ENCODE measurements at places on chromosomes 11 and 22.

DNA sequence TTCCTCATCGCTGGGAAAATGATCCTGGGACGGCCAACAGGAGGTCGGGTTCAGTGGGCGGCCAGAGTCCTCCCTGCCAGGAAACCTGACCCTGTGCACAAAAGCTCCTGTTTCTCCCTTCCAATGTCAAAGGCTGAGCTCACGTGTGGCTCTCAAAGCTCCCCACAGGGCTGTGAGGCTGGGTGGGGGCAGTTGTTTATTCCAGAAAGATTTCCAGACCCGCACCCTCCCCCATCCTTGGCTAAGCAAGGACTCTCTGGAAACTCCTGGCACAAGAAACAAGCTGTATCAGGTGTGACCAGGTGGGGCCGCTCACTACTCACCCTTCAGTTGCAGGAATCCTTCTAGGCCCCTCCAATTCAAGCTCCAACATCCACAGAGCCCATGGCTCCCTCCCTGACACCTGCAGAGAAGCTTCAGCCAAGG, 131.9 kb downstream of the SHANK2 start:
- no peak for DNase-seq

DNA sequence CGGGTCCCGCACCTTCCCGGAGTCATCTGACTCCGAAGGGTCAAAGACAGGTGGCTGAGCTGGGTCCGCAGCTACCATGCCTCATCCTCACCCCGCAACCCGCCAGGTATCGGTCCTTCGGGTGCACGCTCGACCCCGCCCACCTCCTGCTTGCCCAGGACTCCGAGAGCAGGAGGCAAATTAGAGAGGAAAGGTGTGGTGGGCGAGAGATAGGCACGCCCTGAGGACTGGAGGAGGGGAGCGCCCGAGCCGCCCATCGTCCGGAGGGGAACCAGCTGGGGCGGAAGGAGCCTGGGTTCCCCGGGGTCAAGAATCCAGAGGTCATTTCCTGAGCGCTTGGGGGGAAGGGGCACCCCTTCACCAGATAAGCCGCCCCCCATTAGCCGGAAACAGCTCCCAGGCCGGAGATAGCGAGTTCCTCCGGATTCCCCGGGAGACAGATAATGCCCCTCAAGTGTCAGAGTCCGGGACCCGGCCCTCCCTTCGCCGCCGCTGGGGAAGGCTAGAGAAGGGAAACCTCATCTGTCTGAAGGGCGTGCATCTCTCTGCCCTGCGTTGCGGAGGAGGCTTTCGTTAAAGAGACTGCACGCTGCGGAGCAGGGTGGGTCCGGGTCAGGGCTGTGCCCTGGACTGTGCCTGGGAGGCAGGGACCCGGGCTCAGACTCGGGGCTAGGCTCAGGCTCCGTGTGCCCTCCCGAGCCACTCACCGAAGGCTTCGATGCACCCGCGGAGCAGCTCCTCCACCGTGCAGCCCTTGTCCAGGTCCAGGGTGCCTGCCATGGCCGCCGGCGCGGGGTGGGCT, 1.7 kb downstream of the RASGRP2 start:
- no peak for DNase-seq

DNA sequence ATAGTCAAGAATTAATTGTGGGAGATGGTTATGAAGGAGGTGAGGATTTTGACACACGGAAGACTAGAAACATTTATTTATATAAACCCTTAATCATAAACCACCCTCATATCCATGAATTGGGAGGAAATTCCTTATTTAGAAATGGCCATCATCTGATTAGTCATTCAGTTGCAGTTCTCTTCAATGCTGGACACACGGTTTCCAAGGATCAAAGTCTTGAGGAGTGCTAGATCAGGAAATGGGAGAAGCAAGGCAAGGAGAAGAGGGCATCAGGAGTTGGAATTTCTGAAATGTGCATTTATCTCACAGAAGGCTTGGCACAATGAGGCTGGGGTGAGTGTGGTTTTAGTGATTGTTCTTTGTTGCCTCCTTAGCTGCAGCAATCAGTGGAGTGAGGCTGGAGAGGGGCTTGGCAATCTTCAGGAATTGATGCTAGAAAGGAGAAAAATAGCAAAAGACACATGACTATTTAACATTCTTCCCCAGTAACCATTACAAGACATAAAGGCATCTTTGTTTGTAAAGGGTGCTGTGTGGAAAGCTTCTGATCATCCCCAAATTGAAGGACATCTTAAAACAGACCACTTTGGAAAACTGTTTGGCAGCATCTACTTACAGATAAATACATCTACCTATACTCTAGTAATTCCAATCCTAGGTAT, 21.6 kb upstream of the GDPD4 start:
- DNase-seq, result no peak

DNA sequence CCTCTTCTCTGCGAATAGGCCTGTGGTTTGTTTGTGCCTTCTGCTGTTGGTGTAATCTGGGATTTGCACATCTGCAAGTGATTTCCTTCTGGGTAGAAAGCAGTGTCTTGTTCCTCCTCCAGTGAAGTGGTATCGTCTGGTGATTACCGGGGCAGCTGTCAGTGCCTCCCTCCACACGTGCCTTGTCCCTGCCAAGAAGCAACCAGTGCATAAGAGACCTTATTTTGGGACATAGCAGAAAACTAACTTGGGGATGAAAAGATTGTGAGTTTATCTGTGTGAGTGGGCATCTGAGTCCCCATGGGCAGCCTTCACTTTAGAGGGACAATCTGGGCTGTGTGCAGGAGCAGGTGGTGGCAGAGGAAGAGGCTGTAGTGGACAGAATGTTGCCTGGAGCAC, 71.5 kb upstream of the SORL1-AS1 start:
- no peak for DNase-seq

- DNase-seq, result peak; percentile 52
Observed at GRCh38 chr22:39349506-39349966, 255 bp upstream of the SYNGR1 start.

GRCh38 chr11:11782532-11783110, 59.2 kb upstream of the USP47 start:
- DNase-seq, result no peak

DNA sequence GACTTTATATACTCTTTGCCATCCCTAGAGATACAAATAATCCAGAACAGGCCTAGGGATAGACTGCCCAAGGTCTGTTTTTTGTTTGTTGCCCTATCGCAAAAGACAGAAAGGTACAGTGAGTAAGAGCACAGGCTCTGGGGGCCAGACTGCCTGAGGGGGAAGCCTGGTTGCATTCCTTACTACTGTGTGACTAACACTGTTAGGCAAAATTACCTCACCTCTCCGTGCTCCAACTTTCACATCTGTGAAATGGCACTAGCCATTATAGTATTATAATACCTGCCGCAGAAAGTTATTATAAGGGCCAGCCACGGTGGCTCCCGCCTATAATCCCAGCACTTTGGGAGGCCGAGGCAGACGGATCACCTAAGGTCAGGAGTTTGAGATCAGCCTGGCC, 14.5 kb downstream of the SLC35F2 start:
- DNase-seq, result no peak

DNA sequence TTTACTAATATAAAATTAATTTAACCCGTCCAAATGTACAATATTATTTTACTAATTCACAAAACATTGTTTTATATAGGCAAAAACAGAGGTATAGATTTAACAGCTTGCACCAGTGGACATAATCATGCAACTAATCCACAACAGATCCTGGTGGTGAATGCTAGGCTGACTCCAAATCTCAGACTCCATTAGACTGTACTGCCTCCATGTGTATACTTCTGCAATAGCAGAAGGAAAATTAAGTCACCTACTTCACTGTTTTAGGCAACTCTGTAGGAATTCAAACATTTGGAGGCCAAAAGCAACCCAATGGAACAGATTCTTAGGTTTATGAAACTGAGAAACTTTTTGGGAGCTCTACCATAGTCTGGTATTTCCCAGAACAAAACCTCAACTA, 30.0 kb upstream of the RAB39A start:
- DNase-seq, result no peak

GRCh38 chr11:124197999-124198398, 14.9 kb downstream of the OR10D3 start:
- no peak for DNase-seq

DNA sequence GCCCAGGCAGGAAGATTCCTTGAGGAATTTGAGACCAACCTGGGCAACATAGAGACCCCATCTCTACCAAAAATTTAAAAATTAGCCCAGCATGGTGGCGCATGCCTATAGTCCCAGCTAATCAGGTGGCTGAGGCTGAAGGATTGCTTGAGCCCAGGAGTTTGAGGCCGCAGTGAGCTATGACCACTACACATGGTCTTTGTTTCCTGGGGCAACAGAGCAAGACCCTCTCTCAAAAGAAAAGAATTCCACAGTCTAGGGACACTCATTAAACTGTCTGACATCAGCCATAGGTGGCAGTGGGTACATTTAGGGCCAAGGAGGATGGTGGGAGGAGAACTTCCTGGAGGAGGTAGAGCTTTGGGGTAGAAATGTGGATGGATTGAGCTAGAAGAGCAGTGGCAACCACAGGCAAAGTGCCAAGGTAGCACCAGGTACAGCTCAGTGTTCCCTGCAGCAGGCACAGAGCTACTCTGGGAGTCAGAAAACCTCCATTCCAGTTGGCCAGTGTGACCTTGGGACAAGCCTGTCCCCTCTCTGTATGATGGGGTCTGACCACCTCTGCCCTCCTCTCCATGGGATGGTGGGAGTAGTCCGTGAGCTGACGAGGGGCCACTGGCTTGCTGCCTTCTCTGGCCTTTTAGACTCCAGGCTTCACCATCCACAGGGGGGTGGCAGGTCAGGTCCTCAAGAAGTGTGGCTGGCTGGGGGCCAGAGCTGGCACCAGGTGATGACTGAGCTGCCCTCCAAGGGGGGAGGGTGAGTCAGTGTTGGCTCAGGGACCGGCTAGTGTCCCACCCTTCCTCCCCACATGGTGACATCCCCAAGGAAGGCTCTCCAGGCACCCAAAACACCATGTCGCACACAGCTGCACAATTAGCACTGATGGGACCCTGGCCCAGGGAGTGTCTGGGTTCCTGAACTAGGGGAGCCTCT, 3.7 kb upstream of the CLCF1 start:
- no peak for DNase-seq

- DNase-seq, result no peak
Observed at GRCh38 chr11:76023236-76024068, 182.8 kb downstream of the WNT11 start.
